ENCODE measurements at places on chromosomes 6 and 20. TPM values are rescaled to one million over a fixed set of nuclear protein-coding genes. Genes with fewer than 3 reads are reported as not detected.

GRCh38 chr20:36808317-36809257 lies 35.0 kb upstream of the DSN1 start:
- ATAC-seq = peak; percentile 97

DNA sequence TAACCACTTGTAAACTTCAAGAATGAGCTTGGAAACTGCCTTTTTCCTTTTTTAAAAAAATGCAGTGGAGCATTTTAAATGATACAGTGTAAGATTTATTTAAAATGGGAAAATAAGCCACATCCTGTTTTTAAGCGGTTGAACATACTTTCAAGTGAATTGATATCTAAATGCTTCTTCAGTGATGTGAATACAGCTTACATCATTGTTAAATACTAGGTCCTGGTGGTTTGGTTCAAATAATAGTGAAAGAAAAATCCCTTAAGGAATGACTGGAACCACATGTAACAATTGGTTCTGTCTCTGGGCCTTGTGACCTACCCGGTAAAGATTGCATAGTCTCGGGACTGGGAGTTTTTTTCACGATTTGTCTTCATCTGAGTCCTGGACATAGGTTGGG lies 44.2 kb downstream of the BMP6 start:
- no peak for ATAC-seq

DNA sequence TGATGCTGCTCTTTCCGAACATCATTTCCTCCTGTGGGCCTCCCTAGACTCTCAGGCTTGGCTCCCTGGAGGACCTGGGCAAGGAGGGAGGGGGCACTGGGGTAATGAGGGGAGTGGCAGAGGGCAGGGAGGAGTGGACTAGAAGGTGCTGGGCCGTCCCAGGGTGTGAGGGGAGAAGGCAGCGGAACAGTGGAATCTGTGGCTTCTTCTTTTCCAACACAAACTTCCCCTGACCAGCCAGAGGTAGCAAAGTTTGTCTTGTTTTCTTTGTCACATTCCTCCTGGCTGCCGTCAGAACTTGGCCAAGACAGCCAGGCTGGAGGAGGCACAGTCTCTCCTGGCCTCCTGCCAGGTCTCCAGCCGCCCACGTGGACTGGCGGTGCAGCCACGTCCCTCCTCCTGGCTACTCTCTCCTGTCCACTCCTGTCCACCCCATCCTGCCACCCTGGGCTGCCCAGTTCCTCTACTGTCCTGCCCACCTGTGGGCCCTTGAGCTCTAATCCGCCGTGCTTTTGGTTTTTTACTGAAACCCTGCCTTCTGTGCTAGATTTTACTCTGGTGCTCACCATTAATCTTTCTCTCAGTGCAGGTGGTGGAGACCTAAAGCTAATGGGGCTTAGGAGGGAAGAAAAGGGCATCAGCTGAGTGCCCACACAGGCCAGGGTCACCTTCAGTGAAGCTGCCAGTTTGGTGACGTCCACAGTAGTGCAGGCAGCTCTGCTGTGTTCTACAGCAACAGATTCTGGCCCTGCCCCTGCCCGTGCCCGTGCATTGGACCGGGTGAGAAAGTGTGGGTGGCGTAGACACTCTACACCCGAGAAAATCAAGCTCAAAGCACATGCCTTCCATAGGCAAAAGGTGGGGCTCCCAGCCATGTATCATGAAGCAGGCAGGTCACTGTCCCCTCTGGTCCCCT lies 2.8 kb upstream of the CDSN start:
- ATAC-seq = peak; percentile 19

GRCh38 chr6:29752451-29753308 lies 29.4 kb downstream of the HLA-F start:
- peak; percentile 78 for ATAC-seq

DNA sequence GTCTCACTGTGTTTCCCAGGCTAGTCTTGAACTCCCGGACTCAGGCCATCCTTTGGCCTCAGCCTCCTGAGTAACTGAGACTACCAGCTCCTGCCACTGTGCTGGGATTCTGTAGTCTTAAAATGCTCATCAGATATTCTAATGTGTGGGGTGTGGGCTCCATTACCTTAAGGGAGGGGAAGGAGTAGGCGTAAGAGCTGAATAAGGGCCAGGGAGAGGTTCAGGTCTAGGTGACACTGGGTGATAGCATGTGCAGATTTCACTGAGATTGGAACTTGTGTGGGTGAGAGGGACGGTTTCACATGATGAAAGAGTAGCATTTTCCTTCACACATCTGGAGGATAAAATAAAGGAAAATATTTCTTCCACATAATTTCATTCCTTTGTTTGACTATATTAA lies 8.5 kb downstream of the AKAP12 start:
- no peak for ATAC-seq

Gene REM1
- 0.20 TPM for total RNA-seq
